Ascending aorta (tissue), 2 donors: ENCODE measurements at places on chromosomes 4 and X.
A peak's percentile ranks its signal among the peaks of the same experiment; 100 is the strongest.

DNA sequence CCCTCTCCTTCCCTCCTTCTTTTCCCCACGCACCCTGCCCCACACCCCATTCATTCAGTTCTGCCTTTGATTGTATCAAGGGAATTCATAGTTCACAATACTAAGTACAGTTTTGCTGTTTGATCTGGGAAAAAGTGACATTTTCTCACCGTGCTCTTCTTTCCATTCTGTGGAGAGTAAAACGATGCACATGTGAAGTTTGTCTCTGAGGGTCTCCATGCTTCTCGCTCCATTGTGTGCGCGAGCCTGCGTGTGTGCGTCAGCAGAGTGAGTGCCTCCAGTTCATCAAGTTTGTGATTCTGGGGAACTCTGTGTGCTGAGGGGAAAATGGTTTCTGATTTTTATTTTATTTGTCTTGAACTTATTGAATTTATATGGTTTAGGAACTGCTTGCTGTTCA lies 1.9 kb downstream of the STK26 start:
- DNase-seq, result no peak

- DNase-seq, result no peak
These were observed 434.7 kb downstream of the PACRGL start for GRCh38 chr4:21134994-21135393.

- no peak for DNase-seq
These were observed 63.7 kb upstream of the FMR1 start for GRCh38 chrX:147847999-147848398.

GRCh38 chrX:112254896-112255295 lies 172.3 kb upstream of the TRPC5 start:
- DNase-seq, result no peak

DNA sequence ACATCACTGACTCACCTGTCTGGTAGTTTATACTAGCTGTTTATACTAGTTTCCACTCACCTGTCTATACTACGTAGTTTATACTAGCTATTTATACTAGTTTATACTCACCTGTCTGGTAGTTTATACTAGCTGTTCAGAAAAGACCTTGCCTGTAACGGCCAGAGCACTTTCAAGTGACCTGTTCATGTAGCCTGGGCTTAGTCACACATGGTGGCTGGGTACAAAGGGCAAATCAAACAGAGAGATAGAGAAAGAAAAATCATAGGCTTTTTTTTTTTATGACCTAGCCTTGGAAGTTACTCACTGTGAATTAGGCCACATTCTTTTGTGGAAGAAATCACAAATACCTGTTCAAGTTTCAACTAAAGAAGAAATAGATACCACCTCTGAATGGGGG lies 30.7 kb upstream of the SPANXN4 start:
- no peak for DNase-seq

- DNase-seq, result no peak
These were observed 29.5 kb downstream of the ANTXR2 start for GRCh38 chr4:80043541-80043940.

- DNase-seq, result no peak
These were observed 615.4 kb upstream of the GALNT7 start for GRCh38 chr4:172553216-172553615.

- no peak for DNase-seq
These were observed 42.0 kb upstream of the RBMXL3 start for GRCh38 chrX:115147220-115147619.

GRCh38 chr4:78770091-78770642 lies 6.0 kb upstream of the BMP2K start:
- DNase-seq, result no peak

- no peak for DNase-seq
These were observed 45.6 kb upstream of the CHRNA9 start for GRCh38 chr4:40289366-40290188.

- no peak for DNase-seq
These were observed 1672.3 kb downstream of the ARAP2 start for GRCh38 chr4:34572026-34572425.

- DNase-seq, result no peak
These were observed 44.4 kb downstream of the PCGF3 start for GRCh38 chr4:749698-750666.

GRCh38 chrX:826448-826847 lies 195.9 kb downstream of the SHOX start:
- no peak for DNase-seq

- DNase-seq, result peak; percentile 24
These were observed 46.3 kb downstream of the ATP10D start for GRCh38 chr4:47531241-47531953.

- no peak for DNase-seq
These were observed 130.9 kb upstream of the TET2 start for GRCh38 chr4:105015750-105016149.

DNA sequence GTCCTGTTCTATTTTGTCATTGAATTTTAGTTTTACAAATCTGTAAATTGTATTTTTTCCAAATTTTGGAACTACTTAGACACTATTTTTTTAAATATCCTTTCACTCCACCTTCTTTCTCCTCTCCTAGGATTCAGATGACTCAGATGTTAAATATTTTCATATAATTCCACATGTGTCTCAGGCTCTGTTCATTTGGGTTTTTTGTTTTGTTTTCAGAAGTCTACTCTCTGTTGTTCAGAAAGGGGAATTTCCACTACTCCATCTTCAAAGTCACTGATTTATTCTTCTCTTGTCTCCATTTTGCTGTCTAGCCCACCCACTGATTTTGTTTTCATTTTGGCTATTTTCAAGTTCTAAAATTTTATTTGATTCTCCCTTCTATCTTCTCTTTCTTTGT lies 264.0 kb upstream of the SLIT2 start:
- DNase-seq, result no peak

GRCh38 chr4:39466747-39467146 lies 7.9 kb downstream of the LIAS start:
- DNase-seq, result no peak

DNA sequence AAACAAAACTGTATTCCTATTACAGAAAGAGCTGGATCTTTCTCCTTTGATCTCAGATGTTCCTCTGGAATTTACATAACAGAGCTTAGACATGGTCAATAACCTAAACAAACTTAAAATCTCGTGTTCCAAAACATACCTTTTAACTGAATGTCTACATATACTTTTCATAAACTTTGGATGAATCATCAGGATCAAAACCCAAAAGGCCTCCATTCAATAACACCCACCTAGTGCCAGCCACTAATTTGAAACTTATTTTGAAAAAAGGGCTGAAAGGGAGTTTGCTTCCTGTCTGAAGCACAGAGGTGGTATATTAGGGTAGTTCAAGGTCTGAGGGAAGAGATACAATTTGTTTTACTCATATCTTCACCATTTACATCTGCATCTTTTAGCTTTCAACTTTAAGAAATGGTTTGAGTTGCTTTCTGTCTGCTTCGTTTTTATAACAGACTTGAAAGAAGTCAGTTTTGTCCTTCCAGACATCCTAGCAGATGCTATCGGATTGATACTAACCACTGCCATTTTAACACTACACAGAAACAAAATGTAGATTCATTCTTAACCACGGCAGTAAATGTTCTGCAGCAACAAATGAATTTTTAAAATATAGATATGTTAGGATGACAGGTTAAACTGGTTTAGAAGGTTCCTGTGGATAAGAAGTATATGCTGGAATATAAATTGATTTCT lies 242.8 kb upstream of the DKK2 start:
- DNase-seq, result no peak

DNA sequence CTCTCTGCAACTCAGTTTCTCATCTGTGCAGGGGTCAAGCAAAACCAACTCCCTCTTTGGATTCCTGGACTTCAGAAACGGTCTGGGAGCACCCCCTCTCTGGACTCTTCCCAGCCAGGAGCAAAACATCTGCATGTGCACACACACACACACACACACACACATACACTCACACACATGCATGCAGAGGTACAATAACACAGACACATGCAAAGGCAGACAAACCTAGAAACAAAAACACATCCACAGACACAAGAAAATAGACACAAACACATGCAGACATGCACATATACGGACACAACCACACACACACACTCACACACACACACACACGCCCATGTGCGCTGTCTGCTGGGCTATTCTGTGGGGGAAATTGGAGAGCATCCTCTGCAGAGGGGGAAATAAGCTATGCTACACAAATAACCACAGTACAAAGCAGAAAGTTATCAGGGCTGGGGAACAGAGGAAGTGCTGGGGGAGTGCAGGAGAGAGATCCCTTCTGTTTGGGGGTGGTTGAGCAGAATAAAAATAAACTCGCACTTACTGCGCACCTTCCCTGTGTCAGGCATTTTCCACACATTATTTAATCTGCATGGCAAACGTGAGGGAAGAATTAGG lies 19.9 kb downstream of the IQSEC2 start:
- no peak for DNase-seq

GRCh38 chr4:123506011-123506695 lies 109.6 kb downstream of the SPRY1 start:
- DNase-seq, result no peak

DNA sequence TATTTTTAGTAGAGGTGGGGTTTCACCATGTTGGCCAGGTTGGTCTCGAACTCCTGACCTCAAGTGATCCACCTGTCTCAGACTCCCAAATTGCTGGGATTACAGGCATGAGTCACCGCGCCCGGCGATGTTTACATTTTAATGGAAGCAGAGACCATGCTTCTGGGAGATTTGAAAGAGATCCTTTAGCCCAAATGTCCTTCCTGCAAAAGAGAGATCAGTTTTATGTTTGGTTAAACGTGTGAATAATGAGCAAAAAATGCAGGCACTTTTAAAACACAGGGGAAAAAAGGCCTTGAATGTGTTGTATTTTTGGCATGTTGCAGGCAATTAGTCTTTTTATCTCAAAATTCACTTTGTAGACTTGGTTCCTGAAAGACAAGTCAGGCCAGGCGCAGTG lies 95.8 kb upstream of the ELOVL6 start:
- DNase-seq, result no peak

- no peak for DNase-seq
These were observed 21.5 kb downstream of the XIAP start for GRCh38 chrX:123881330-123881729.

- no peak for DNase-seq
These were observed 69.0 kb downstream of the HPRT1 start for GRCh38 chrX:134528960-134529359.

GRCh38 chr4:105092768-105093167 lies 53.9 kb upstream of the TET2 start:
- DNase-seq, result no peak

DNA sequence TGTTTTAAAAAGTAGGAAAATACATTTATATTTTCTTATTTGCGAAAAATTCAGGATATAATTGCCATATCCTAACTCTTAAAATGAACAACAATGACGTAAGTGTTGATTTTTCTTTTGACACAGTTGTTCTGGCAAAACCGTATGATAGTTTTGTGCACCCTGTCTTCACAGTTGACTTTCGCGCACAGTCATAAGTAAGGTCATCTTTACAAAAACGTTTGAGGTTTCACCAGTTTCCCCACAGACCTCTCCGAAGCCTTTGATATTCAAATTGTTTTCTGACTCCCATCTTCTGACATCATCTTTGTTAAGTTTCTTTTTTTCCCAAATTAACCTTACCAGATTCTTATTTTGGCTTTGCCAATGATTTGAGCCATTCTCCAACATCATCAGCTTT lies 48.1 kb upstream of the ATXN3L start:
- no peak for DNase-seq

DNA sequence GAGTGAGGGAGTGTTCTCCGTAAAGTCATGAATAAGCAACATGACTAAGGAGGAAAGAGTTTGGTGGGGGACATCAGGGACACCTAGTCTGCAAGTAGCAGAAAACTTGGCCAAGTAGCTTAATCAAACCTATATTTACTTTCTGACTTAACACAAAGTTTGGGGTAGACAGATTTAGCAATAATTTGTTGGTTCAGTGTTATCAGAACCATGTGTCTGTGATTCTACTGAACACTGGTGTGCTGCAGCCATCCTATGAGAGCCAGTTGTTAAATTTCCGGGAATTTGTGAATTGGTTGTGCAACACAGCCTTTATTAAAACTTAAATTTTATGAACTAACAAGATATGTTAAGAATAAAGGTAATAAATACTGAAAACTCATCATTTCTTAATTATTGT lies 469.3 kb downstream of the C4orf33 start:
- no peak for DNase-seq

DNA sequence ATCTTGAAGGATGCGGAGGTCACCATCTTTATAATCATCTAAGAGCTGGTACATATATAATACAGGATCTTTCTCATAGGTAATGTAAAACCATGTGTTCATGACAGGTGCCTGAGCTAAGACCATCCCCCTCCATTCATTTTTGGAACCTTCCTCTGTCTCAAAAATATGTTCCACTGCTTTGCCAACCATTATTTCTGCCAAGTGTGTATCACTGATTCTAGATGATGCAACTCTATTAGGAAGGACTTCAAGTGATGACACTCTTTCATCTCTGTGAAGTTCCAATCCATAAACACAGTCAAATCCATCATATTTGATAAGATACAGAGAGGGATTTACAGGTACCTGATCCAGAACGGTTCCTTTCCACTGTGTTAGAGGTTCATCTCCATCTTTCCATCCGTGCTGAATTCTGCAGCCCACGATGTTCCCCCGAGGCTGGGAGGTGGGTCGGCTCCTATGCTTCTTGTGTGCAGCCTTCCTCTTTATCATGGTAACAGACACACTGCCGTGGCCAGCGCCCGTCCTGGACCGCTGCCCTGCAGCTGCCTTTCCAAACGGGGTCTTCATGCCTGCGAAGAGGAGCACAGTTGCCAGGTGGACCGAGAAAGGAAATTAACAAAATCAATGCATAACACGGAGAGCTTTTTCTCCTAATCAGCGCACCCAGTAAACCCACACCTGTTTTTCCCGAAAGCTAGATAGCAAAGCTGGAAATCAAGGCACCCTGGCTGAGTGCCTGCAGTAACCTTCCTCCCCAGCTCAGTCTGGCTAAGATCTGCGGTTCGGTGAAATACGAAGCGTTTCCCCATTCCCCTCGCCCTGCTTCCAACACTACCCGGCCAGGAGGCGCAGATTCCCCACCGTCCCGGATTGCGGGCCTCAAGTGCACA lies 718 bp downstream of the SPIN3 start:
- DNase-seq, result no peak

- no peak for DNase-seq
These were observed 28.9 kb downstream of the TMPRSS11E start for GRCh38 chr4:68476191-68476590.

DNA sequence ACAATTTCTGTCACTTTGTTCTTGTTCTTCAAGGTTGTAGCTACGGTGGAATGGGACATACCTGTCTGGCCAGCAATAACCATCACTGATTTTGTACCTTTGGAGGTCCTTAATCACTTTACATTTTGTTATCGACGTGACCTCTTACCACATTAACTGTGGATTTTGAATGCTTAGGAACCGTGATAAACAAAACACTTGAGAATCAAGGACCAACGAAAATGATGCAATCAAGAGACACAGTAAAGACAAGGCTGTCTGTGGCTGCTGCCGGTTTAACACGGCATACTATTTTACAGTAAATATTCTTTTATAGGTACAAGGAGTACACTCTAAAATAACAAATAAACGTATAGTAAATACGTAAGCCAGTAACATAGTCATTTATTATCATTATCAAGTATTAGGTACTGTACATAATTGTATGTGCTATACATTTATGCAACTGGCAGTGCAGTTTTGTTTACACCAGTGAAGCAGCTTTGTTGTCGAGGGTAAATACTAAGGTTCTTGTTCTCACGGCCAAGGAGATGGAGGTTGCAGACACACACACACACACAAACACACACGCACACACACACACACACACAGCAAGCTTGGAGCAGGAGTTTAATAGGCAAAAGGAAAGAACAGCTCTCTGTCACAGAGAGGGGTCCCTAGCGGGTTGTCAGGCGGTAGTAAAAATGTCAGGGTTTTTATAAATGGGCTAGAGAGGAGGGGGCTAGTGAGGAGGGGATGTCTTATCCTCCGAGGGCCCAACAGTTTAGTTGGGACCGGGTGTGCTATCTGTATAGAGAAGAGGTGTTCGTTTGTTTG lies 194.7 kb upstream of the CXorf51B start:
- no peak for DNase-seq
